ENCODE measurements at places on chromosomes 2 and 18.

GRCh38 chr18:11289248-11289647 is 139.9 kb upstream of the PIEZO2 start:
- no peak for DNase-seq

- no peak for DNase-seq
Measured at GRCh38 chr2:238101891-238102841, 2.0 kb downstream of the ESPNL start.

DNA sequence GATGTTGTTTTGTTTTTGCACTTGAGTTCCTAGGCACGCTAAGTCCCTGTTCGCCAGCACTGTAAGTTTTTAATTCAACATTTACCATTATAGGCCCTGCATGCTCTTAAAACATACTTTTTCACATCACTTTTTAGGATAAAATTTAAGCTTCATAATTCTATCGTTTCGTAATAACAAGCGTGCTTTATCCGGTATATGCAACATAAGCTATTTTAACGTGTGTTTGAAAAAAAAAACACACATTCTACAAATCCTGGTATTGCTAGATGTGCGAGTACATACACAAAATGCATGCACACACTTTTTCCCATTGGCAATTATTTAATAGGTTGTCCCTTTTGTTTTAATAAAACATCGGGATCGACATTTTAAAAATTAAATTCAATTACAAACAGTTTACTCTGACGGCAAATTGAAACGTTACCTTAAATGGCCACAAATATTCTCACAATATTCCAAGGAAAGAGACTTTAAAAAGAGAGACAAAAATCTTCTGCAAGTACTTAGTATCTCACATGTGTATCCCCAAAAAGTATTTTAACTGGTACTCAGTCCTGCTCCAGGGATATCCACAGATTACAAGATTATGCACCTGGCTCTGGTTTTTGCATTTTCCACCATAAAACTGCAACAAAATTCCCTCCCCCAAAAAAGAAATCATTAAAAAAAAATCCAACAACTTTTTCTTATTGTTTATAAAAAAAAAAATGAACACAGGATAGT is 1.0 kb upstream of the TCF4 start:
- DNase-seq: no peak

DNA sequence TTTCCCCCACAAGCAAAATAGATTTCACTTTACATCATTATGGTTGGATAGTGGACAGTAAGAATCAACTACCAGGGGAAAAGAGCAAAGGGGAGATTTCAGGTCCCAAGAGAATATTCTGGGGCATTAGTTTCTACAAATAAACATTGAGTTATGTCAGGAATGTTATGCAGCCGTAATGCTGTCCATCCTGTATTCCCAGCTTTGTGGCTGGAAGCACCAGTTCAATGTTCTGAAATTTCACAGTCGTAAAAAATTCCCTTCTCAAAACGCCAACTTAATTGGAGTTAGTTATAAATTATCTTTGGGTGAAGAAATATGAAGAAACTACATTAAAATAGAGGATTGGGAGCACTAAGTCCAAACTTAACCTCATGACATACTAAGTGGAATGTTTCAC is 141.5 kb upstream of the FIGN start:
- no peak for DNase-seq

DNA sequence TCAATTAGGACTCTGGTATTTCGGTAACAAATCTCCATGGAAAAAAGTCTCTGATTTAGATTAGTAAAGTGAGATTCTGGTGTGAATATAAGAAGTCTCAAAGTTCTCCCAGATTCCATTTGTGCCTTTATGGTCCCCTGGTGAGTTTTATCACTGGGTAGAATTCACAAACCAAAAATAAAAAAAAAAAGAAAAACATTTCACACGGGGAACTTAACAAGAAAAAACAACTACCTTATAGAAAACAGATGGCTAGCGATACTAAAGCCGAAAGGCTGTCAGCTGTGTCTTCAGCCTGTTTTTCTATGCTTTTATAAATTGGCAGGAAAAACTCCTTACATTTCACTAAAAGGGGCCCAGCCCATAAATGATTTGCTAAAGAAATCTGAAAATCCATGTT is 50.6 kb downstream of the COL5A2 start:
- DNase-seq: no peak

DNA sequence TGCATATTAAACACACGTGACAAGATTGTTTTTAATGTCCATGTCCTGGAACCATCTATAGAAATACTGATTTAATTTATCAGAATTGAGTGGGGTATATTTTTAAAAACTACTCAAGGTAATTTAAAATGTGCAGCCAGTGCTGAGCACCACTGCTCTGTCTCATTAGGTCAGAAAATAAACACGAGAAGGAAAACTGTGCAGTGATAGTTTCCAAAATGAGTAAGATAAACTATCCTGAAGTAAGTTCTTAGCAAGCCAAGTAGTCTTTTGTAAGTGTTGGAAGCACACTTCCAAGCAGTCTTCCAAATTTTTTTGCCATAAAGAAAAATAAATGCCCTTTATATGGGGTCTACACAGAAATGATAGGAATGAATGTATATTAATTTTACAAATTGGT is 93.8 kb upstream of the DNAJC10 start:
- DNase-seq: no peak

GRCh38 chr18:41647914-41648313 is 307.1 kb upstream of the PIK3C3 start:
- no peak for DNase-seq

- no peak for DNase-seq
Measured at GRCh38 chr2:201786471-201786870, 5.7 kb upstream of the ALS2 start.

DNA sequence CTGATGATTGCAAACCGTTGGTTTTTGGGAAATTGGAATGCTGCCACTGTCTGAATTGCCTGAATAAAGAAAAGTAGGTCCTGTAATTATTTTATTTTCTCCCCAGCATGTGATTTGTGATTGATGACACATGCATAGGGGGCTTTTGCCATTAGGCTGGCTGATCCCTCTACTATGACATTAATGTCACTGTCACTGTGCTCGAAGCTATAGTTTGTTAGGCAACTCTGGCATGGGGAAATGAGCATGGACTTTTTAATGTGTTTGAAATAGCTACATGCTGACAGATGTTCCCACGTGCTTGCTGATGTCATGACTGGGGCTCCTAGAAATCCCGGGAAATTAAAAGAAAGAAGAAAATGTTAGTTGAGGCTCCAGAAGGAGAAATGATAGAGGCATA is 99.1 kb downstream of the HRH4 start:
- DNase-seq: no peak

GRCh38 chr2:151670846-151671597 is 63.3 kb downstream of the NEB start:
- DNase-seq: no peak

- no peak for DNase-seq
Measured at GRCh38 chr2:238090887-238091286, 9.3 kb upstream of the ESPNL start.

DNA sequence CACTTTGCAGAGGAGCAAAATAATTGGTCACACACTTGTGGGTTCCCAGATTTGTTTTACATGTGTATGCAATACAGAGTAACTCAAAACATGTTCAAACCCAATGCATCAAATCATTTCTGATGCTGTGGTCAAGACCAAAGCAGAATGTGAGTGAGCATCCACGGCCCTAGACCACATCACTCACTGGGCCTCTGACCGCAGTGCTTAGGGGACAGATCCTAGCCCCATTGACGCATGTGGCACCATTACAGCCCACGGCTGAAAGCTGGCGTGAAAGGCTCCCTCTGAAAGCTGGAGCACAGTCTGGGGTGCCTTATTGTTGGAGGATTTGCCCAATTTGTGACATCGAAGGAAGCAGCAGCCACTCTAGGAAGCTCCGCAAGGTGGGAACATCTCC is 498.8 kb upstream of the TCF4 start:
- no peak for DNase-seq

DNA sequence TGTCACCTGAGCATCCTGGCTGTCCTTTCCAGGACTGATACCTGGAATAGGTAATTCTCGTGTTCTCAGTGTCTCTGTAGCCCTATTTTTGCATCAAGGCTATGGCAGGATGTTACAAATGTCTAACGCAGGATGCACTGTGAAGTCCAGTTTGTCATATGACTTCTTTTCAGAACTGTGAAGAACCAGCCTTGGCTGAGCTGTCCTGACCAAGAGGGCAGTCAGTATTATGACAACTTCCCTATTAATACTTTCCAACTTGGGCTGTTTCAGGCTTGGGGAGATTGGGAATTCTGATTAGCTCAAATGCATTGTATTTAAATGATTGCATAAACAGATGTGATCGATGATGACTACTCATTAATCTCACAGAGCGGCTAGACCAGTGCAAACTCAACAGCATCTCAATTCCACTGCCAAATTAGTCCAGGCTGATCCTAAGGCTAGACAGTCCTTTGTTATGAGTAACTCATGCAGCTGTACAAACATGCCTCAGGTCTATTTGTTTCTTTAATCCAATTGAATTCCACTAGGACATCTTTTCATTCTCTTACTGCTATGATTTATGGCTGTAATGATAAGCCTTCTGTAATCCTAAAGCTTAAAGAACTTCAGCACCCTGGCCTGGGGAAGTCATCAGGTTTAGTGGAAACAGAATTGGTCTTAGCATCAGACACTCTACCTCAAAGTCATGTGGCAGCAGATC is 331.6 kb downstream of the KCNS3 start:
- no peak for DNase-seq

GRCh38 chr2:213237251-213237650 is 47.0 kb upstream of the SPAG16 start:
- DNase-seq: no peak

- DNase-seq: no peak
Measured at GRCh38 chr18:78753240-78753639, 226.4 kb upstream of the SALL3 start.

DNA sequence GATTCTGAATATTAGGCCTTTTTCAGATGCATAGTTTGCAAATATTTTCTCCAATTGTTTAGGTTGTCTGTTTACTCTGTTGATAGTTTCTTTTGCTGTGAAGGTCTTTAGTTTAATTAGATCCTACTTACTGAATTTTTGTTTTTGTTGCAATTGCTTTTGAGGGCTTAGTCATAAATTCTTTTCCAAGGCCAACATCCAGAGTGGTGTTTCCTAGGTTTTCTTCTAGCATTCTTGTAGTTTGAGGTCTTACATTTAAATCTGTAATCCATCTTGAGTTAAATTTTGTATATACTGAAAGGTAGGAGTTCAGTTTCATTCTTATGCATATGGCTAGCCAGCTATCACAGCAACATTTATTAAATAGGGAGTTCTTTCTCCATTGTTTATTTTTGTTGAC is 404.8 kb downstream of the LNPK start:
- DNase-seq: no peak

DNA sequence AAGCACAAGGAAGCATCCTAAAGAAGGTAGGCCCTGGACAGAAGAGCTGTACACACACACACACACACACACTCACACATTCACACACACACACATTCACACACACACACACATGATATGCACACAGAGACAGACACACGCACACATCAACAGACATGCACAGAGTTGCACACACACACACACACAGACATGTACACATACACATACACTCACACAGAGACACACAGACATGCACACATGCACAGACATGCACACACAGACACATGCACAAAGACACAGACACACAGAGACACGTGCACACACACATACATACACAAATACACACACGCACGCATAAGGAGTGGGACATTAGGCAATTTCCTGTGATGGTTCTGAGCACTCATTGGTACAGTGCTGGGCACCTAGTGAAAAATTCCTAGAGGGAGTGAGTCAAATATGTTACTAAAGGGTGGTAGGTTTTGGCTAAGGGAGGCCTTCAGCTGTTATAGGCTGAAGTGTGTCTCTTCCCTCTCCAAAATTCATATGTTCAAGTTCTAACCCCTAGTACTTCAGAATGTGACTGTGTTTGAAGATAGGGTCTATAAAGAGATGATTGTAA is 26.4 kb downstream of the THNSL2 start:
- DNase-seq: no peak

- DNase-seq: no peak
Measured at GRCh38 chr2:218003281-218003944, 618 bp upstream of the TNS1 start.

DNA sequence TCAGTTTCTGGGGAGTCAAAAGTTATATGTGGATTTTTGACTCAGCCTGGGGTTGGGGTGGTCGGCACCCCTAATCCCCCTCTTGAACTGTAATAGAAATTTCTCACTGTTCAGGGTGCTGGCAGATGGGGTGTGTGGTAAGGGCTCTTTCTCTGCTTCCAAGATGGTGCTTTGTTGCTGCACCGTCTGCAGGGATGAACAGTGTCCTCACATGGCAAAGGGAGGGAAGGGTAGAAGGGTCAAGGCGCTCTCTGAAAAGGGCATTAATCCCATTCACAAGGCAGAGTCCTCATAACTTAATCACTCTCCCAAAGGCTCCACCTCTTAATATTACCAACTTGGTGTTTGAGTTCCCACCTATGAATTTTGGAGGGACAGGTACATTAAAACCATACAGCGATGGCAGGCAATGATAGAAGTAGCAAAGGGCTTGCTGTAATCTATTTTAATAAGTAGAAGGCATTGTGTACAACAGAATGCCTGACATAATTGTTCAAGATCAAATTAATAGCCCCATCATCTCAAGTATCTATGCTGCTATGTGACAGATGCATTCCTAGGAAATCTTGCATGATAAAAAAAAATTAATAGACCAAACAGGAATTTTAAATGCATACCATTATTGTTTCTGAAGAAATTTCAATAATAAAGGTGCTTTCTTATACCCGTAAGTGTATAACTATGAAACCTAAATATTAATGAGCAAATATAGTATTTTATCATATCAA is 28.1 kb downstream of the MMADHC start:
- DNase-seq: no peak

- no peak for DNase-seq
Measured at GRCh38 chr2:21480162-21480561, 356.4 kb downstream of the TDRD15 start.

DNA sequence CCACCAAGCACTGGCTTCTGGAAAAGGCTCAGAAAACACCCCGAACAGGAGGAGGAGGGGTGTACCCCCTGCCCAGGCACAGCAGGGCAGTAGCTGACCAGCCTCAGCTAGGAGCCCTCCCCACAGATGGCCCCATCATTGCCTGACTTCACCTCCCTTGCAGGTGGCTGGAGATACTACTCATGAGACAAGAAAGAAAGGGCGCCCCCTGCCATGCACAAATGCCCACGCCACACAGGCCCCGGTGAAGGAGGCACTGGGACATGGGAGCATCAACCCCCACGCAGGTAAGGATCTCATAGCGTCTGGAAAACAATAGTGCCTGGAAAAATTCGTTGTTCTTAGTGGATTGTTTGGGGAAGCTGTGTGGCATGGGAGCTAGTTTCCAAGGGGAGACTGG is 240.6 kb downstream of the TFCP2L1 start:
- no peak for DNase-seq

DNA sequence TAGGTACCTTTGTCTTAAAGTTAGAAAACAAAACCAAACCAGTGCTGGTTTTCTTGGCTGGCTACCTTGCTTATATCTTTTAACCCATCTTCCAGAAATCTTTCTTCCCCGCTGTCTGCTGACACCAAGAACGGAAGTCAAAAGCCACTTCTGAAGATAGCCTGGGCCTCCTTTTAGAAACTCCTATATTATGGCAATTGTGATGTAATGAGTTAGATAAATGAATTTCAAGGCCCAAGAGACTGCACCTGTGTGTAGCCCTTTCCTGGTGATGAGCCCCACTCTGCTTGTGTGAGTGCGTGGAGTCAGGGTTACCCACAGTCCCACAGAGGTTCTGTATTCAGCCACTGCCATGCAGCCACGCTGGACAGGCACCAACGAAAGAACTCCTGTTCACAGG is 60.7 kb downstream of the ARMC9 start:
- DNase-seq: no peak

GRCh38 chr2:176156301-176156806 is 753 bp upstream of the HOXD3 start:
- DNase-seq: no peak
